Caki2 (cell line): ENCODE measurements at places on chromosomes 7 and 10. TPM values are rescaled to one million over a fixed set of nuclear protein-coding genes. Genes with fewer than 3 reads are reported as not detected.

DNA sequence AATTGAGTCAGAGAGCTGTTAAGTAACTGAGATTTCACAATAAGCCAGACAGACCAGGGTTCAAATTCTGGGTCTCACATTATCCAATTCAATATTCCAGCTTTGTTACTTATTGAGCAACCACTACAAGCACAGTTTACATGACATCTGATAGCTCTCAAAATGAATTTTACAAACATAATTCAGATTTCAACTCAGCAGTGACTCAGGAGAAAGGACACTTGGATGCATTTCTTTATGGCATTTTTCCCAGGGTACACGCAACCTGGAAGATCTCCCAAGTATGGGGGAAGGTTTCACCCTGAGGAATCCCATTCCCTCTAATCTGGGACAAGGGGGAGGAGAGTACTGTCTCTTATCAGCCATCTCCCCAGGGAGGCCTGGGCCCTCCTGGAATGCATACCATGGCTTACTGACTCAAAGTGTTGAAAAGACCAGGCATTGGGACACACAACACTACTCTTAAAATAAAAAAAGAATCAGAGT, 102.4 kb downstream of the CFTR start:
- DNase-seq = peak; percentile 6

DNA sequence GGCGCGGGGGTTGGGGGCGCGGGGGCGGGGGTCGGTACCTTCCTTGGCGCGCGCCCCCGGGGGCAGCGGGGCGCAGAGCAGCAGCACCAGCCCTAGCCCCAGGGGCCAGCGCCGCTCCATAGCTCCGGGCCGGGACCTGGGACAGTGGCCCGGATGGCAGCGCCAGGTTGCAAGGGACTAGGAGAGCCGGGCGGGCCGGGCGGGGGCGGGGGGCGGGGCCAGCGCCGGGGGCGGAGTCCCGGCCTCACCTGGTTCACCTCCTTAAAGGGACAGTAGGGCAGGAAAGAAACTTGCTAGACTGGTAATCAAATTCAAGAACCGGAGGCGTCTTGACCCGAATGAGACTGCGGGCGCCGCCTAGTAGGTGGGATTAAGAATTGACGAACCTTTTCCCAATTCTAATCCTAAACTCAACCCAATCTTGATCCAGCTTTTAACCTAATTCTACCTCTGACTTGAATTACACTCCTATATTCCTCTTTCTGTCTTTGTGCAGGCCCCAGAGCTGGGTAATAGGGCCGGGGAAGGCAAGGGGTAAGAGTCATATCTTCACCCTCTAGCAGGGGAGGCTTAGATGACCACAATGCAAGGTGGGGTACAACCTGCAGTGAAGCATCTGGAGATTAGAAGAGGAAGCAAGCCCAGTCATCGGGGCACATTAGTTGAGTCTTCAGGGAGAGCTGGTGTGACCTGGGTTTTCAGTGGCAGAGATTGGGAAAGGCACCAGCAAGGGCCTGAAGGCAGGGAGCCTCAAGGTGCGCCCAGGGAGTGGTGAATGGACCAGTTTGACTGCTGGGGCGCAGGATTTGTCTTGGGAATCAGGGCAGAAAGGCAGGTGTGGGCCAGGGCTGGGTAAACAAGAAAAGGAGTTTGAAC, at the start of gene EPHA1:
Gene EPHA1, minus strand, starts transcription at position 171 of the 876 bp plus-strand sequence. Its CDS starts 51 bp downstream, at position 120.
- no peak for DNase-seq

- no peak for DNase-seq
Observed at GRCh38 chr7:141590666-141591065, 39.5 kb downstream of the AGK start.

OPN1SW gene
- total RNA-seq = not detected in 2 replicates

AKR1C8 gene
- total RNA-seq = 4.3 TPM in 1 of 2 replicates, not detected in the other

- no peak for DNase-seq
Observed at GRCh38 chr7:34761627-34762026, 103.6 kb downstream of the NPSR1 start.

DNA sequence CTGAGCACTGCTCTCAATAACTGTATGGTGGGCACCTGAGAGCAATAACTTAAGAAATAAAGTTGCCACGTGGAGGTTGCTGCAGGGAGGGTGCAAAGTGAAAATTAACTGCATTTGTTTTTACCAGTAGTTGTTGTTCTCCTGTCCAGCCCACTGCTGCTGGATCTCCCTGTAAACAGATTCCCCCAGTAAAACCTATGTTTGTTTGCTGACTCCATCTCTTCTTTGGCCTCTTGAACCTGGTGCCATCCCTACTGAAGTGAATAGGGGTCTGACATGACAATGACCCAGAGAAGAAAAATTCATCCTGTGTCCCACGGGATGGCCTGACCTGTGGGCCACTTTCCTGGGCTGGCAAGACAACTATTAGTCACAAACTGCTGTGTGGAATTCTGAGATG, 1.7 kb downstream of the MBL2 start:
- DNase-seq = no peak

DNA sequence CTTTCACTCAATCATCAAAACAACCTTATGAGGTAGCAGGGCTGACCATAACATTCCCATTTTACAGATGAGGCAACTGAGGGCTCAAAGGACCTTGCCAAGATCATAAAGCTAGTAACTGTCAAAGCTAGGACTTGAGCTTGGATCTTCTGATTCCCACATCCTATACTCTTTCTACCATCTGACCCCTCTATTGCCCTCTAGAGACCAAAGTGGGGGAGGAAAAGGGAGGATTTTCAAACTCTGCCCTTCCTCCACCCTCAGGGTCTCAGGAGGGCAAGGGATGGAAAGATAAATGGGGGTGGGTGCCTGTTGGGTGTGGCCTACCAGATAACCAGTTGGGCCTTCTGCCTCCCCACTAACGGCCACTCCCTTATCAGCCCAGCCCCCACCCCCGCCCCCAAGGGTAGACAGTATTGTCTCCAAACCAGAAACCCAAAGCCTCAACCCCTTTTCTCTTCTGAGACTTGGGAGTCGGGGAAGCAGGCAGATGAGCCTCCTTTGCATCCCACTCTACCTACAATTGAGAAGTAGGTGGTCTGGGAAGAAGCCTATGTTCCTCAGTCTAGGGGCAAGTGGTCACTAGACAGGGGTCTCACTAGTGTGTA, 7.9 kb downstream of the LDB1 start:
- DNase-seq = no peak

- DNase-seq = no peak
Observed at GRCh38 chr10:77036993-77037734, 600.4 kb downstream of the KCNMA1 start.

WNT8B gene
- total RNA-seq = not detected in 2 replicates

CALHM1 gene
- not detected in 2 replicates for total RNA-seq
